ENCODE measurements at places on chromosomes 12 and 14. TPM values are rescaled to one million over a fixed set of nuclear protein-coding genes. Genes with fewer than 3 reads are reported as not detected.

The TNFRSF1A gene
- 271 TPM for total RNA-seq

The NXPH4 gene
- 3.2 TPM for total RNA-seq

DNA sequence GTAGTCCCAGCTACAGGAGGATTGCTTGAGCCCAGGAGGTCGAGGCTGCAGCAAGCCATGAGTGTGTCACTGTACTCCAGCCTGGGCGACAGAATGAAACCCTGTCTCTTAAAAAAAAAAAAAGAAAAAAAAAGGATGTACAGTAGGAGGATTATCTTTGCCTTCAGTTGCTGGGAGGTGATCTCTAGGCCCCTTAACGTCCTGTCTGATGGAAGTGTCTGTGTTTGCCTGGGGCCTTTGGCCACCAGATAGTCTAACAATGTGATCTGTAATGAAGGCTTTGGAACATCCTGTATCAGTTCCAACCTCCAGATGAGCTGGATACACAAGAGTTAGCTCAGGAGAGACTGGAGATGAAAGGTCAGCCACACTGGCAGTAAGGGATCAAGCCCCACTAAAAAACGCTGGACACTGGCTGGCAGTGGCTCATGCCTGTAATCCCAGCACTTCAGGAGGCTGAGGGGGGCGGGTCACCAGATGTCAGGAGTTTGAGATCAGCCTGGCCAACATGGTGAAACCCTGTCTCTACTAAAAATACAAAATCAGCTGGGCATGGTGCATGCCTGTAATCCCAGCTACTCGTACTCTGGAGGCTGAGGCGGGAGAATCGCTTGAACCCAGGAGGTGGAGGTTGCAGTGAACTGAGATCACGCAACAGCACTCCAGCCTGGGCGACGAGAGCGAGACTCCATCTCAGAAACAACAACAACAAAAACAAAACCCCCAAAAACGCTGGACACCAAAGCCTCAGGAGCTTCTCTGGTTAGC is 19.0 kb upstream of the HNF1A start:
- no peak for DNase-seq

- peak; percentile 54 for DNase-seq
Measured at GRCh38 chr14:101137234-101137633, 233.7 kb upstream of the RTL1 start.

GRCh38 chr12:66742508-66743367 is 63.9 kb upstream of the GRIP1 start:
- no peak for DNase-seq

- DNase-seq: no peak
Measured at GRCh38 chr12:95051241-95051640, 22.2 kb downstream of the NR2C1 start.

DNA sequence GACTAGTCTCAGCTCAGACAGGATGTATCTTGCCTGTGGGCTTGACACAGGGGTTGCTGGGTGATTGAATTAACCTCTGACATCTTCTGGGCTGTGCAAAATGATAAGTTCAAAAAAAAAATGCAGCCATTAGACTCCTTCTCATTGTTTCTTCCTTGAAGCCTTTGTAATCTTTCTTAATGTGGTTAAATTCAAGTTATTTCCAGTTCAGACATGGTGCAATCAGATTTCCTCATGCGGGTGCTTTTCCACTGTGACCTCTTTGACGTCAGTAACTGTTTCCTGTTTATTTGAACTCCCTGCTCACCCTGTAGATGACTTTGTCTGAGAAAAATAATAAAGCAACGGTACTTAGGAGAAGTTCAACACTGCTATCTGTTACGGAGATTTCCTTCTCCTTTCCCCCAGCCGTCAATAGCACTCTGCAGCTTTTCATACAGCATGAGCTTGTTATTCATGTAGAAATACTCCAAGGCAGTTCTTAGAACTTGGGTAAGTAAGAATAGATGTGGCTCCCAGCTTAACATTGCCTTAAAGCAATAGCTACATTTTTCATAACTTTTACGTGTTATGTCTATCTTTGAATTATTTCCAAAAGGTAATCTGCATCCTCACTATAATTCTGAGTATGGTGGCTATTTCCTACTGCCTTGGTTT is 155.5 kb downstream of the PRKCH start:
- peak; percentile 95 for DNase-seq
